ENCODE measurements at places on chromosomes 2 and 18.

GRCh38 chr2:159078443-159078842, 110.0 kb downstream of the TANC1 start:
- no peak for DNase-seq

- DNase-seq, result no peak
Measured at GRCh38 chr2:196956069-196956468, 29.6 kb upstream of the PGAP1 start.

GRCh38 chr2:33110461-33110860, 163.7 kb downstream of the LTBP1 start:
- DNase-seq, result no peak

GRCh38 chr2:202870431-202871299, 901 bp downstream of the ICA1L start:
- peak; percentile 74 for DNase-seq

- no peak for DNase-seq
Measured at GRCh38 chr2:390959-391358, 103.1 kb upstream of the ALKAL2 start.

GRCh38 chr2:173354073-173354581, 545 bp upstream of the CDCA7 start:
- peak; percentile 26 for DNase-seq

DNA sequence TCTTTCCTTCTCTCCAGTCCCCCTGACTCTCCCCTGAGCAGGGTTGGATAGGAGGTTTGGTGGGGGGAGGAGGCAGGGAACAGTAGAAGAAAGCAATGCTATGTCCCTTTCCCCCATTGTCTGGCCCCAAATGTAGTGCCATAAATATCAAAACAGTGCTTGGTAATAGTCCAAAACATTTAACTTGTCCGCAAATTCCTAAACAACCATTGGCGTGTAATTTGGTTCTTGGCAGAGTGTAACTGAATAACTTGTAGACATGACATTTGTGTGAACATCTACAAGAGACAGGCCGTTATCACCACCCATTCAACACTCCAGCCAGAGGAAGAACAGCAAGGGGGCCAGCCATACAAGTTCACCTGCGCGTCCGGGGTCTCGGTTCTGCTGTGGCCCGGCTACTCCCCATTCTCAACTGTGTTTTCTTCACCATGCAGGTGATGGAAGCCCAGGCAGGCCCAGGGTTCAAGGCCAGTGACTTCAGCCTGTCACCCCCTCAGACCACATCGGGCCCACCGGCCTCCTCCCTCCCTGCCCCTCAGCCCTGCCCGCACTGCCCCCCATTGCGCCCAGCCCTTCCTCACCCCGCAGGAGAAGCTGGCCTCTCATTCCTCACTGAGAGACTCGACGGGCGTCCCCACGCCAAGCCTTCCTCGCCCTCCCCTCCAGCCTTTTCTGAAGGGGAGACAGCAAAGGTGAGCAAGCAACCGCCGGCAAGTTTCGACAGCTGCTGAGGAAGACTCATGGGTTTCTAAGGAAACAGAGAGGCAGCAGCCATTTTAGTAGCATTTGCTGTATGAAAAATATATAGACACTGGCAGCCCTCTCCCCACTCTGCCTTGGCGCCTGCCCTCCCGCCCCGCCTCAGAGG, 699 bp upstream of the RAPGEF4 start:
- DNase-seq, result no peak

DNA sequence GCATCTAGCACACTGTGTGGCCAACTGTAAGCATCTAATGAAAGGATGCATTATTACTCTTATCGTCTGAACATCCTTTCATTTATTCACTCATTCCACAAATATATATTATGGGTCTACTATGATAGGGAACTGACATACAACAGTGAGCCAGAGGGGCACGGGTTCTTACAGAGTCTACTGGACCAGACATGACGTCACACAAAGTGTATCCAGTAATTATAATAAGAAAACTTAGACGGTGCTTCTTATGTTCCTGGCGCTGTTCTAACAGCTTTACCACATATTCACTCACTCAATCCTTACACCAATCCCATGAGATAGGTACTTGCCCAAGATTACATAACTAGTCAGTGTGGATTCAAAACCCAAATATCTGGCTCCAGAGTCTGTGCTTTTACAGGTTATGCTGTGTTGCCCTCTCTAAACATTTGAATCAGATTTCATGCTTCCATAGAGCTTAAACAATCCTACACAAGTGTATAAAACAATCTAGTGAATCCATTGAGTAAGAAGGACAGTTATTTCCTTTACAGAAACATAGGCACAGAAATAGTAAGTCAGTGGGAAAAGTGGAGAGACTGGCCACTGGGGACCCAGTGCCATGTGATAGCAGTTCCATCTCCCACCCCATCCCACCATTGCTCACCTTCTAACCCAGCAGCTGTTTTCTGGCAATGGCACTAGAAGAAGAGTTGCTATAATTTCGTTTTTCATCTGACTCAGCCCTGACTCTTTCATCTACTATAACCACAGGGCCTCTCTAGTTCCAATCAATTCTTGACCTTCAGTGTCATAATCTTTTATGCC, 24.2 kb upstream of the ARL5A start:
- no peak for DNase-seq

DNA sequence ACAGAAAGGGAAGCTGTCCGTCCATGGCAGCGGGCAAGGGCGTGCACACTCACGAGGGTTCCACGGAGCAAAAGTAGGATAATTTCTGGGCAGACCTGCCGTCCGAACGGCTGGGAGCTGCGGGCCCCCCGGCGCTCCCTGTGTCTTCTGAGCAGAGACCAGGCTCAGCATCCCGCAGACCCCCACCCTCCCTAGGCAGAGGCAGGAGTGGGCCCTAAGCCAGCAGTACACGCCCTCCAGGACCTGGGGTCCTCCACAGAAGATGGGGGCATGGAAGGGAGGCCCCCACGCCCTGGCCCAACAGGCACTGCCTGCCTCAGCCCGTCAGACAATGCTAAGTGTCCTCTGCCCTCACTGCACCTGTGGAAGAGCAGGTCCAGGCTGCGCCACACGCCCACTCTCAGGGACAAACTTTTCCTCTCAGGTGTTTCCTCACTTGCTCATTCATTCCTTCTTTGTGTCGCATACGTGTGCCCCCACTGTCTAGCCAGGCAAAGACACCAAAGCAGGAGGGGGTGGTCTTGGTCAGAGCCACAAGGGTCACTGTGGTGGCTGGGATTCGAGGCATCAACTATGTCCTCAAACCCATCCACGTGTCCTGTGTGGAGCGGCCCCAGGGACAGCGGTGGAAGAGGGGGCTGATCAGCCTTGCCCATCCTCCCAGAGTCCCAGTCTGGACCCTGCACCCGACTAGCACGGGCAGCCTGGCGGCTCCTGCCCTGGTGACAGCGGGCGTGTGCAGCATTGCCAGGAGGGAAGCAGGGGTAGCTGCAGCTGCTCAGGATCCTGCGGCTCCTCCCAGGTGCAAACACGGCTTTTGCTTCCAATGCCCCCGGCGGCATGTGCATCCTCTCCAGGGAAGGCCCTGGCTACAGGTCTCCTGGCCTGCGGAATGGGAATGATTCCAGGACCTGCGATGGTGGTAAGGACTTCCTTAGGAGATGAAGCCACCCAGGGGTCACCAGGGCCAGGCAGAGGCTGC, 2.4 kb upstream of the GPC1 start:
- DNase-seq, result peak; percentile 66

DNA sequence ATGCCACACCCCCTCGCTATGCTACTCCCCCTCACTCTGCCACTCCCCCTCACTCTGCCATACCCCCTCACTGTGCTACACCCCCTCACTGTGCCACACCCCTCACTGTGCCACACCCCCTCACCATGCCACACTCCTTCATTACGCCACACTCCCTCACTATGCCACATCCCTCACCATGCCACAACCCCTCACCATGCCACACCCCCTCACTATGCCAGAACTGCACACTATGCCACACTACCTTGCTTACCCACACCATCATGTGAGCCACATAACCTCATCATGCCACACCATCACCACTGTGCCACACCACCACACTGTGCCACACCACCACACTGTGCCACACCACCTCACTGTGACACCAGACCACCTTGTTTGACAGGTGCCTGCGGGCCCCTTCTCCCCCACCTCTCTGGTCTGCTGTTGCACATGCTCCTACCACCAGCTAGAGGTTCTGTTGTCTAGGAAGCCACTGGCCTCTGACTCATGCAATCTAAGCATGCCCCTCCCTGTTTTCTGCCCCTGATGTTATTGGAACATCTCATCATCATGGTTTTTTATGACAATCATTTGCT, 22.0 kb downstream of the MARCHF4 start:
- DNase-seq, result no peak

DNA sequence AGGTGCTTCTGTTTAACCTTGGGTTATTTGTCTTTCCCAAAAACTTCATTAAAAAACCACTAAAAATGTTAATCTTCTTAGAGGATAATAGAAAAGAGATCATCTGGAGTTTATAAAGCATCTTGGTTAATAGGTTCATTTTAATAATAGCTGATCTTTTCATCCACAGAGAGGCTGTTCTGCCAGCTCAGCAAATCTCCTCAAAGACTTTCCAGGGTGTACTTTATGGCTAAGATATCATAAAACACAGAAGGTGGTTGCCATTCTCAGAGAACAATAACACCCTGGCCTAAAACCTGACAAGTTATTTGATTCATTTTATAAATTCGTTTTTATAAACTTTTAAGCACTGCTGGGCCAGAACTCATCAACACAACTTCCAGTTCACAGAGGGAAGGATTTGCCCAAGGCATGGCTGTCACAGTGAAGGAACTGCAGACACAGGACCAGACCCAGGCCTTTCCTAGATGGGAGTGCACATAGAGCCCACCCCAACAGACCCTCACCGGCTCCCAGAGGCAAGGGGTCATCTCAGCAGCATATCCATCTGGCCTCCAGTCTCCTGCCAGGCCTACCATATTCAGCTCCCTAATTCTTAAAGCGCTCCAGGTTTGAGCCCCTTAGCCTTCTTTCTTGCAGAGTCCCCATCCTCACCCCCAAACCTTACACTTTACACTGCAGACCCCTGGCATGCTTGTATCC, 203.4 kb upstream of the RAB6C start:
- no peak for DNase-seq

DNA sequence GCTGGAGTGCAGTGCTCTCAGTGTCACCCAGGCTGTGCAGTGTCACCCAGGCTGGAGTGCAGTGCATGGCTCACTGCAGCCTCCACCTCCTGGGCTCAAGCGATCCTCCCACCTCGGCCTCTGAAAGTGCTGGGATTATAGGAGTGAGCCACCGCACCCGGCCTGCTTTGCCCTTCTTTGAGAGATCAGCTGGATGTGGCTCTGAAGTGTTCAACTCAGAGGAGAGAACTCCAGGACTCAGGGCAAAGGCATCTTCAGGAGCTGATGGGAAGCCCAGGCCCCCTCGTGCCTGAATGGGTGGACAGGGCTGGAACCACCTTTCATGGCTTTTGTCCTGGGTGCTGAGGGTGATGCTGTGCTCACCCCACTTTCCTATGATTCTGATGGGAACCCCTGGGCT, 52.0 kb upstream of the HAAO start:
- DNase-seq, result no peak

- DNase-seq, result no peak
Measured at GRCh38 chr18:65372904-65373303, 377.9 kb upstream of the CDH7 start.

DNA sequence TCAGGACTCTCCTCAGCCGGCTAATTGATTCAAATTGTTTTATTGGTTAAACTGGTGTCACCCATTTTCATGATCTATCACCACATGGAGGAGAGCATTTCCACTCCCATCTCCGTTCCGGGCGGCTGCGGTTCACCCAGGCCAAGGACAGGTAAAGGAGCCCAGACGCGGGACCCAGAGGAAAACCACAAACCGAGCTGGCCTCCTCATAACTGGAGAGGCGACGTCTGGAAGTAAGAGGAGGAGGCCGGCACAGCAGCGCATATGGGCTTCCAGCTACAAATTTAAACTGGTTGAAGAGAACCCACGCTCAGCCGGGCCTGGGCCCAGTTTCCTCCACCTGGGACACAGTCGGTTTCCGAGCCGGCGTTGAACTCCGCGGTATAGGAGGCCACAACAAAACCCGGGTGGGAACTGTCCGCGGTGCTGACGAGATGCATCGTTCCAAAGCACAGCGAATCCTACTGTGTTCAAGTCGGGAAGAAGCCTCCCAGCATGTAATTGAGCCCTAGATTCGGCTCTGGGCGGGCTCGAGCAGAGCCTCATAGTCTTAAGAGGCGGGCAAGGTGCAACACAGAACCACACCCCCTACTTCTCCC, 3.0 kb upstream of the SKOR2 start:
- DNase-seq, result no peak

DNA sequence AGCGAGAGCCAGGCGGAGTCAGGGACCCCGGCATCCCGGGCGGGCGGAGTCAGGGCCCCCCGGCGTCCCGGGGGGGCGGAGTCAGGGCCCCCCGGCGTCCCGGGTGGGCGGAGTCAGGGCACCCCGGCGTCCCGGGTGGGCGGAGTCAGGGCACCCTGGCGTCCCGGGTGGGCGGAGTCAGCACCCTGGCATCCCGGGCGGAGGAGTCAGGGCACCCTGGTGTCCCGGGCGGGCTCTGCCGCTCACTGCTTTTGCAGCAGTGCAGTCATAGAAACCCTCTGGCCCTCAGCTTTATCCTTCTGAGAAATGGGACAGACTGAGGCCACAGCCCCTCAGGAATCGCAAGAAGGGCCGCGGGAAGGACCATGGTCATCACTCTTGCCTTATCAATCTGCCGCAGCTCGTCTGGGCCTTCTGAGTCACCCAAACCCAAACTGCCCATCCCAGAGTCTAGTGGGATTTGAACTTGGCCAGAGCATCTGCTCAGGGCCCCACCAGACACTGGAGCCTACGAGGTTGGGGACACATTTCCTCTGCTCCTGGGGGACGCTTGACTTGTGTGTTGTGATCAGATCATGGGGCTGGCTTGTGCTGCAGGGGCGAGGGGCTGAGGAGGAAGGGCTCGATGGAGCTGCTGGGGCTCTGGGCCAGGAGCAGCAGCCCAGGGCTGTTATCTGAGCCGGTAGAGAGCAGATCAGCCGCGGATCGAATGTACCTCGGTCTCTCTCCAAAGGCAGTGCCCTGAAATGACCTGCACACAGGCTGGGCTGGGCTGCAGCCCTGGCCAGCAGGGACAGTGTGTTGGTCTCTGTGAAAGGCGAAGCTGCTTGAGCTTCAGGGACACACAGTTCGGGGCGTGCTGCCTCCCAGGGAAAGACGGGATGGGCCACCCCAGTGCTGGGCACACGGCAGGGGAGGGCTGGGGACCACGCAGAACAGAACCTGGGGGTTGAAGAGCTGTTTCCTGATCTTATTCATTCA, 290.1 kb upstream of the HDAC4 start:
- DNase-seq, result no peak

DNA sequence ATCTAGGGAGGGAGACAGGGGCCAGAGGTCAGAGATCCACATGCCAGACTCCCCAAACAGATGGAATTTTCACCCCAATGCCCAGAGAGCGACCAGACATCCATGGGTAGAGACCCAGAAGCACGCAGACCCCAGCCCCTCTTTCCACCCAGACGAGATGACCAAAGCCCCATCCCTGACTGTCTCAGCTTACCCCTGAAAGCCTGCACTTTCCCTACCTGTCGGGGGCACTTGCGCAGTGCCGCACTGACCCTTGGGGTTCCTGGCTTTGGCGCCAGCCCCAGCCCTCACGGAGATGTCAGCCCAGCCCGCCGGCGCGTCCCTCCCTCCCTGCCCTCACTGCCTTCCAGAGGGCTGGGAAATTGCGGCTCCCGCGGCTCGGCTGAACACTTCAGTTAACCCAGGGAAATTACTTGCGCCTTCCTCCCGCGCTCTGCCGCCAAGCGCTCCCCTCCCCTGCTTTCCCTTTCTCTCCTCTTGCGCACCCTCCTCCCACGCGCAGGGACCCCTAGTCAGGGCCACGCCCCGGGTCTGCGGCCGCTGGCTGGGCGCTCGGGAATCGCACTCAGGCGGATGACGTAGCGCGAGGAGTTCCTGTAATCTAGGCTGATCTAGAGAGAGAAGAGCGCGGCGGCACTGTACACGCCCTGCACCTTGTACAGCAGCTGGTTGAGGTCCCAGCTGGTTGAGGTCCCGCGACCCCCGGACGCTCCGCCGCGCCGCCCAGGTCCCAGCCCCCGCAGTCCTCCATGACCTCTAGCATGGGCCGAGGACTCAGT, 12.0 kb downstream of the ALPG start:
- DNase-seq, result no peak
